ENCODE measurements at places on chromosomes 5 and 9. TPM values are rescaled to one million over a fixed set of nuclear protein-coding genes. Genes with fewer than 3 reads are reported as not detected.

Gene ORM1
- 9.2 TPM for total RNA-seq

Gene DAPK1
- 196 TPM for total RNA-seq

Gene GFI1B
- total RNA-seq: 1.1 TPM

GRCh38 chr5:11084111-11084510 is 323.1 kb upstream of the DAP start:
- no peaks in the 10 kb centered on the region for H3K27me3 ChIP-seq
- no peaks in the 10 kb centered on the region for H3K36me3 ChIP-seq
- H3K27ac ChIP-seq: no peak overlapping the region
- no peak for DNase-seq
- no peak overlapping the region for H3K4me3 ChIP-seq

DNA sequence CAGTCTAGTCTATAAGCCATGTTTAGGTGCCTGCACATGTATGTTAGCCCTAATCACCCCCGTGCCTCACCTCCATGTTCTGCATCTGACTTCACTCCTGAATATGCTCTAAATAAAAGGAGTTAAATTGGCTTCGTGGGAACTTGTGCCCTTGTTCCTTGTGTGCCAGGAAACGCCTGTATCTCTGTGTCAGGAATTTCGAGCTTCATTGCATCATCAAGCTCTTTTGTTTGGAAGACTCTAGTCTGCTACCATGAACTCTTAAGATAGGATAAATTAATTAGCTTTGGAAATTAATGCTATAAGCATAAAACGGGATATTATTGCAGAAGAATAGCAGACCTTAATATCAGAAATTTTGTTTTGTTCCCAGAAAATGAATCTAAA is 99.2 kb downstream of the ADCY2 start:
- peaks cover 3% of the 10 kb centered on the region for H3K27me3 ChIP-seq
- H3K27ac ChIP-seq: no peak overlapping the region
- DNase-seq: no peak
- no peaks in the 10 kb centered on the region for H3K4me1 ChIP-seq
- no peak overlapping the region for H3K4me3 ChIP-seq
- no peaks in the 10 kb centered on the region for H3K36me3 ChIP-seq

GRCh38 chr5:141878186-141878710 is at the start of gene PCDH1:
PCDH1 (minus strand) TSS chr5:141878410; CDS start chr5:141878262, 148 bp downstream.
- H3K36me3 ChIP-seq: no peaks in the 10 kb centered on the region
- peaks cover 66% of the 10 kb centered on the region for H3K4me1 ChIP-seq
- DNase-seq: no peak
- peak within 1 kb of the TSS; percentile 77 for H3K4me3 ChIP-seq
- H3K27me3 ChIP-seq: peaks cover 59% of the 10 kb centered on the region

GRCh38 chr9:133921866-133922265 is 70.3 kb downstream of the VAV2 start:
- H3K4me3 ChIP-seq: no peak overlapping the region
- H3K27ac ChIP-seq: no peak overlapping the region
- H3K27me3 ChIP-seq: no peaks in the 10 kb centered on the region
- H3K36me3 ChIP-seq: no peaks in the 10 kb centered on the region
- no peak for DNase-seq

DNA sequence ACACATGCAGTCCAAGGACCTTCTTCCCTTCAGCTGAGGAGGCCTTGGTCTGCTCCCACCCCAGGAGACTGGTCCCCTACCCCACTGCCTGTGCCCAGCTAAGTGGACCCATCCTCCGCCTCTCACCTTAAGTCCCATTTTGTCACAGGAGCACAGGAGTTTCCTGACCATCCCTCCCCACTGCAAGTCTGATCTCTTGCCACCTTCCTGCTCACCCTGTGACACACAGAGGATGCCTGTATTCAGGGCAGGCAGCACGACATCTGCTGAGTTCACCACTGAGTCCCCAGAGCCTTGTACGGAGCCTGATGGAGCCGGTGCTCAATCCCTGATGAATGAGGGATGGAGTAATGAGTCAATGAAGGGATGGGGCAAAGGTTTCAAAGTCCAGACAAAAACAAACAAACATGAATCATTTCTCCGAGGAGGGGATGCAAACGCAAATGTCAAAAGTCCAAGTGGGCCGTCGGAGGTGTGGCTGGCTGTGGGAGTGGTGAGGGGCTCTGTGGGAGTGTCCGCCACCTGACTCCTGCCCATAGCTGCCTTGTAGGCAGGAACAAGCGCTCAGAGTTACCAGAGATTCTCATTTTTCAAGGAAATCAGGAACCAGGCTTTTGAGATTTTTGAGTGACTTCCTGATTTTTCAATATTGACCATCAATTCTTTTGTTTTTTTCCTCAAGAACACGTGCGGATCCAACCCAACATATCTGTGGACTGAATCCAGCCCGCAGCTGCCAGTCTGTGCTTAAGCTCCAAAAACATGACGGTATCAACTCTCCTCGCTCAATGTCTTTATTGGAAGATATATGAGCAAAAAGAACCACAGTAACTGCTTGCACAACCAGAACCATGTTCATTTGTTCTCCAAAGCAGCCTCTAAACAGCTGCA is 4.4 kb downstream of the RAPGEF1 start:
- no peak overlapping the region for H3K4me3 ChIP-seq
- H3K36me3 ChIP-seq: no peaks in the 10 kb centered on the region
- peaks cover 84% of the 10 kb centered on the region for H3K4me1 ChIP-seq
- peak overlapping the region; percentile 91 for H3K27ac ChIP-seq

DNA sequence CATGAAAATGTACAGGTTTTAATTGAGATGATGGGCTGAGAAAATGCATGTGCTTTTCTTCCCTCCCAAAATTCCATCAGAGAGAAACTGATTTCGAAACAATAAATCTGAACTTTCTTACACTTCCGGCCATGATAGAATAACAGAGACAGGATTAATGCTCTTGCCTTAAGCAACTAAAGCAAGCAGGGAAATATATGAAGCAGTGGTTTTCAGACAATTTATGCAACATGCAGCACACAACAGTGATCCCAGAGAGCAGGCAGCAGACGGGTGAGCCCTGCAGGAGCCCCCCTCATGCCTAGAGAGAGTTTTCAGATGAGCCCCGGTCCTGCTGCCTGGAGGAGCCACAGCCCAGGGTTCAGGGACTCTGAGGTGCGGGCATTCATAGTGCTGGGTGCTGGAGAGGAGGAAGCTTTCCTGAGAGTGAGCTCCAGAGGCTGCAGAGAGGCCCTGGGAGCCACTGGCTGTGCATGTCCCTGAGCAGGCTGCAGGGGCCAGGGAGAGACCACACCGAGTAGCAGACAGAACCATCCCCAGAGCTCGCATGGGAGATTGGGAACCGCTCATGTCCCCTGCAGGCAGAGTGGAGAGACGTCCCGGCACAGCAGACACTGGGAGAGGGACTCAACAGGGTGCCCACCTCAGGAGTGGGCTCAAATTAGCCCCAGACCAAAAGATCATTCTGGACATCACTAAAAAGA is 143.5 kb downstream of the OLFM1 start:
- H3K4me1 ChIP-seq: no peaks in the 10 kb centered on the region
- peaks cover 13% of the 10 kb centered on the region for H3K27me3 ChIP-seq
- peak; percentile 13 for DNase-seq

DNA sequence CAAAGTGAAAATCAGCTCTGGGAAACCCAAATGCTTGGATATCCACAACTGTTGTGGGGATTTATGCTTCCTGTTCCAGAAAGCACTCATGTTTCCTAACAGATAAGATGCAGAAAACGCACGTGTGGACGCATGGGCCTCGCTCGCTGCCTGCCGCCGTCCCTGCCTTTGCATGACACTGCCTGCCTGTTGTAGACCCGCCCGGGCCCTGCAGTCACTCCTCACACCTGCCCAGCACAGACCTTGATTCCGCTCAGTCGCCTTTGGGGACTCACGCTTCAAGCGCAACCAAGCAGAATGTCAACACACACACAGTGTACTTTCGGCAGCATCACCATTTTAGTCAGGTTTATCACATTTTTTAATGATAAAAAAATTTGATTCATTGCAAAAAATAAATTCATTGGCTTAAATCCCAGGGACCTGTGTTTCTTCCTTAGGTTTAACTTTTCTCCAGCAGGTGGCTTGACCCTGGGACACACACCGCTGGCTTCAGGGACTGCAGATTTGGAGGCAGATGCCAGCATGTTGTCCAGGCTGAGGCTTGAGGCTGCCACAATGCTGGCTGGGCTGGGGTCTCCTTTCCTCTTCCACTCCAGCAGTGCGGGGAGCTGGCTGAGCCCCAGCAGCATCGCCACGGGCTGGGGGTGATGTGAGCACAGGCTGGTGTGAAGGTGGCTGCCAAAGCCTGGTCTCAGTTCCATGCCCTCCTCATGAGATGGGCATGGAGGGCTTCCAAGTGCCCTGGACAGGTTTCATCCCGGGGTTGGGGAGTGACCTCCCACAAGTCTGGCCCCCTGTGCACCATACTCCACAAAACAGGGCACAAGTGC is 416.9 kb upstream of the IRX4 start:
- H3K4me3 ChIP-seq: no peak overlapping the region
- no peaks in the 10 kb centered on the region for H3K36me3 ChIP-seq
- DNase-seq: no peak
- H3K27me3 ChIP-seq: peaks cover 3% of the 10 kb centered on the region
- H3K27ac ChIP-seq: no peak overlapping the region

- H3K4me1 ChIP-seq: no peaks in the 10 kb centered on the region
- no peaks in the 10 kb centered on the region for H3K36me3 ChIP-seq
- H3K27ac ChIP-seq: no peak overlapping the region
- no peak for DNase-seq
- peaks cover 21% of the 10 kb centered on the region for H3K27me3 ChIP-seq
- no peak overlapping the region for H3K4me3 ChIP-seq
These were observed 55.9 kb upstream of the UNC5A start for GRCh38 chr5:176754376-176754973.

- H3K4me1 ChIP-seq: peaks cover 20% of the 10 kb centered on the region
- H3K36me3 ChIP-seq: peaks cover 70% of the 10 kb centered on the region
- H3K27ac ChIP-seq: peak overlapping the region; percentile 51
- no peaks in the 10 kb centered on the region for H3K27me3 ChIP-seq
- DNase-seq: no peak
These were observed 54.3 kb downstream of the PTCH1 start for GRCh38 chr9:95462249-95463147.

DNA sequence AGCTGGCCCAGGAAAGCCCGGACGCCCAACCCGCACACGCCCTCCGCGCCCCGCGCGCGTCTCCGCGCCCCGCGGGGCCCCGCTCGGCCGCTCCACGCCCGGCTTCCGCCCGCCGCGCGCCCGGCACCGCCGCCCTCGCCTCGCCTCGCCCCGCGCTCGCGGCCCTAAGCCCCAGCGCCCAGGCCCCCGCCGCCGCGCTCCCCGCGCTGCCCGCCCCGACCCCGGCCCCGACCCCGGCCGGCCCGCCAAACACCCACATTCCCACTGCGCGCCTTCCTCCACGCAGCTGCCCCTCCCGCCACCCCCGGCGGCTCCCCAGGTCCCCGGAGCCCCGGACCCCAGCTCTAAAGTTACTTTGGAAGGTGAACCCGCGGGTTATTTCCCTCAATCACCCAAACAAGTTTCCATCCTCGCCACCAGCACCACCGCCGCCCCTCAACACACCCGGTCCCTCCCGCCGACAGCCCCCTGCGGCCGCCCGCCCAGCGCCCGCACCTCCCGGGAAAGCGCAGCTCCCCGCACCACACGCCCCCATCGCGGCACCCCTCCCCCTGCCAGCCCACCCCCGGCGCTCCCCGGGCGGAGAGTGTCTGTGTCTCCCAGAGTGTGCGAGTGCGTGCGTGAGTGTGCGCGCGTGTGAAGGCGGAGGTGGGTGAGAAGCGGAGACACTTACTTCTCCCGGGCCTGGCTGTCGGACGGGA is 439 bp downstream of the SSBP2 start:
- DNase-seq: no peak
- H3K27me3 ChIP-seq: no peaks in the 10 kb centered on the region
- peak overlapping the region; percentile 70 for H3K4me3 ChIP-seq
- H3K4me1 ChIP-seq: peaks cover 33% of the 10 kb centered on the region
- H3K36me3 ChIP-seq: no peaks in the 10 kb centered on the region

DNA sequence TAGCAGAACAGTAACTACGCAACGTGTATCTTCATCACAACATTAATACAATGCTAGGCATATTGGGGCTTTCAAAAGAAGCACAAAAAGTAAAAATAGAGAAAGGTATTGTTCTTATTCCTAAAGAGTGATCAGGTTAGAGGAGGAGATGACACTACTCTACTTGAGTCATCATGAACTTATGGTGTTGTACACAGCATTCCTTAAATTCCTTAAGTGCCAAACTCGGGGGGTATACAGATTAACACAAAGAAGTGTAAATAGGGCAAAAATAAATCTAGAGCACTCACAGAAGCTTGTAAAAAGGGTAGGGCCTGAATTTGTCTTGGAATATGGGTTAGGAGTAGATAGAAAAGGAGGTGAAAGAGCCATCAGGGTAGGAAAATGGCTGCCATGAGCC is 308.0 kb upstream of the DAP start:
- no peaks in the 10 kb centered on the region for H3K27me3 ChIP-seq
- H3K36me3 ChIP-seq: no peaks in the 10 kb centered on the region
- no peak overlapping the region for H3K4me3 ChIP-seq

- H3K4me1 ChIP-seq: peaks cover 30% of the 10 kb centered on the region
- no peak for DNase-seq
- peaks cover 34% of the 10 kb centered on the region for H3K36me3 ChIP-seq
- H3K27me3 ChIP-seq: no peaks in the 10 kb centered on the region
- H3K27ac ChIP-seq: no peak overlapping the region
These were observed 2.7 kb downstream of the MTRR start for GRCh38 chr5:7871653-7872052.

All from lower lobe of right lung (tissue), 2 donors.